AML-193 (cell line): ENCODE measurements at places on chromosomes 6 and 20.

- no peak for DNase-seq
Measured at GRCh38 chr6:11211254-11211653, 21.2 kb downstream of the NEDD9 start.

DNA sequence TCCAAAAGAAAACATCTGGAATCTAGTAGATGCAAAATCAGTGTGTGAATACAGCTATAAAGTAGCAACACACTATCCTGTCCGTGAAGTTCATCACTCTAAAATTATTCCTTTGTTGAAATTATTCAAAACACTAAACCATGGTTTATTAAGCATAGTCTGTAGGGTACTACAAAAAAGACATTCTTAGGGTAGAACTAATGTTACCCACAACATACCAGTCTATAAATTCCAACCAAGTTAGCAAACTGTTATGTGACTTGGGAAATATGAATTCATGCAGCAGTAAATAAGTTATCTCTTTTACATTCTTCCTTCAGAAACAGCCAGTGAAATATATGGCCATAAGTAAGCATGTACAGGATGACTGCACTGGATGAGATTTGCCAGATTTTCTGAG lies 580.3 kb upstream of the ADGRB3 start:
- no peak for DNase-seq

DNA sequence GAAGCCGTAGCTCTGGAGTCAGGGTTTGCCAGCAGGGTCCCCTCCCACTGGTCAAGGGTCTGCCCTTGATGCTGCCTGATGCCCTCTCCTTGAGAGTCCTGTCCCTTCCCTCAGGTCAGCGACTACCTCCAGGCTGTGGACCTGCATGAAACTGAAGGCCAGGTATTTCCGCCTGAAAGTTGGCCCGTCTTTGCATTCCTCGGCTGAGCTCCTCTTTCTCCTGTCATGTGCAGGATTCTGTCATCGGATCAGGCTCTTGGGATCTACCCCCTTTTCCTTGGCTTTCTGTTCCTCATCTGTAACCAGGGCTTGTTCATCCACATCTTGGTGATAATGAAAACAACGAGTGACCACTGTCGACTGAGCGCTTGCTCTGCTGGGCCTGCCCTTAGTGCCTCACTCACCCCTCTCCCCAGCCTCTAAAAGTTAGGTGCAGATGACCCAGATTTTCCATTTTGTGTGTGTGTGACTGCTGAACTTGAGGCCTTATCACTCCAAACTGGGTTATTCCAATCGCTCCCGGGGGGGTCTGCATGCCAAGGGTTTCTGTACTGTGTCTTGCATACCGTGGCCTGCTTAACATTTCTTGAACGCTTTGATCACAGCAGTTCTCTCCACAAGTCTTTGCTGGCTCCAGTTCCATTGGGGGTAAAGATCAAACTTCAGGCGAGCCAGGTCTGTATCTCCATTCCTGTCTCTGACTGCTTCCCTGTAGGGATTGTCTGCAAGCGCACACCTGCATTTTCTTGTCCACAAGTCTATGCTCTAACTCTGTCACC lies 81.6 kb downstream of the DTD1 start:
- no peak for DNase-seq

- DNase-seq = peak; percentile 47
Measured at GRCh38 chr6:101396548-101397173, 3.2 kb downstream of the GRIK2 start.

GRCh38 chr6:132053511-132053910 lies 102.3 kb upstream of the CCN2 start:
- DNase-seq = no peak

DNA sequence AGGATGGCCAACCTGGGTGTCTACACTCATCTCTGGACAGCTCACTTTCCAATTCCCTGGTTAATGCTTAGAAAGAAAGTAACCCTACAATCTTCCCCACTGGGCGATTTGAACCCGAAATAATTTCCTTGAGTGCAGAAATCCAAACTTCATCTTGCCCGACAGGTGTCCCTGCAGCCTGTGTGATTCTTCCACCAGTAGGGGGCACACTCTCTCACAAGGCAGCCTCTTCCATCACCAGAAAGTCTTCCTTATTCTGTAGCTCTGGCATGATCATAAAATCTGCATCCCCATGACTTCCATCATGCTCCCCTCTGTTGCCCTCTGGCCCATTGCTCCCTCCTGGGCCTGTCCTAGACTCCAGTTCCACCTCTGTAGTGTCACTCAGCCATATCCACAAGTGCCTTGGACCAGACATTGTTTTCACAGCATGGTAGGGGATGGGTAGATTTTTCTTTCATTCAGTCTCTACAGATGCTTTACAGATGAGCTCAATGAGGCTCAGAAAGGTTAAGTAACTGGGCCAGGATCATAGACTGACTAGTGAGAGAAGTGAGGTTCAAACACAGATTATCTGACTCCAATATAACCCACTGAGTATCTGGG lies 170.4 kb upstream of the SPTLC3 start:
- DNase-seq = peak; percentile 19

GRCh38 chr20:760751-761417 lies 7.4 kb downstream of the SLC52A3 start:
- no peak for DNase-seq
